ENCODE measurements at places on chromosomes 4 and X.

DNA sequence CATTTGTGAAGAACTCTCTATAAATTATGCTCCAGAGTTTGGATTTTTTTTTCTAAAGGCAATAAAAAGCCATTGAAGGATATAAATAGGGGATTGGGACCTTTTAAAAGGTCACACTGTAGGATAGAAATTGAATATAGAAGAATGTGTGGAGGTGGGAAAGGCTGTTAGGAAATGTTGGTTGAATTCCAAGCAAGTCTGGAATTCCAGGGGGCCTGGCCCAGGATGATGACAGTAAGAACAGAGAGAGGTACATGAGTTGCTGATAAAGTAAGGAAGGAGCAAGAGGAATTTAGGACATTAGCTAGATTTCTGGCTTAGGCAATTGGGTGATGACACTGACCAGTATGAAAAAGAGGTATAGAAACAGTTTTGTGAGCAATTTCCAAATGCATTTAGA is 95.4 kb upstream of the USP38 start:
- no peak for DNase-seq

GRCh38 chr4:121226362-121226761 is 62.2 kb upstream of the TNIP3 start:
- no peak for DNase-seq

DNA sequence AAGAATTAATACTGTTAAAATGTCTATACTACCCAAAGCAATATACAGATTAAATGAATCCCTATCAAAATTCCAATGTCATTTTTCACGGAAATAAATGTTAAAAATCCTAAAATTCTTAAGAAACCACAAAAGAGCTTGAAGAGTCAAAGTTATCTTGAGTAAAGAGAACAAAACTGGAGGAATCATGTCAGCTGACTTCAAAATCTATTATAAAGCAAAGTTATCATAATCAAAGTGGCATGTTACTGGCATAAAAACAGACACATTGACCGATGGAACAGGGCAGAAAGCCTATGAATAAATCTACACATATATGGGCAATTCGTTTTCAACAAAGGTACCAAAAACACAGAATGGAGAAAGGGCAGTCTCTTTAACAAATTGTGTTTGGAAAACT is 579.0 kb downstream of the INPP4B start:
- no peak for DNase-seq

GRCh38 chrX:115236560-115236959 is 2.7 kb upstream of the LRCH2 start:
- no peak for DNase-seq

GRCh38 chr4:41763729-41764128 is 15.2 kb upstream of the PHOX2B start:
- no peak for DNase-seq

GRCh38 chr4:41460641-41461040 is 77.3 kb upstream of the LIMCH1 start:
- DNase-seq = no peak
